ENCODE measurements at places on chromosomes 5 and 9. TPM values are rescaled to one million over a fixed set of nuclear protein-coding genes. Genes with fewer than 3 reads are reported as not detected.

PCDHGB1 gene
- 10.1 TPM for total RNA-seq

ZFP62 gene
- 8.5 TPM for total RNA-seq

SREK1IP1 gene
- total RNA-seq = 10.3 TPM

LAMC3 gene
- total RNA-seq = 125 TPM

SLCO6A1 gene
- not detected for total RNA-seq

ABL1 gene
- 44.3 TPM for total RNA-seq

SPINK6 gene
- total RNA-seq = not detected

AGXT2 gene
- total RNA-seq = not detected

OR13C5 gene
- not detected for total RNA-seq

ARHGEF28 gene
- total RNA-seq = 38.5 TPM

PKN3 gene
- total RNA-seq = 1.6 TPM

ZNF366 gene
- 2.8 TPM for total RNA-seq

DRD1 gene
- total RNA-seq = 0.29 TPM

CCDC180 gene
- total RNA-seq = 3.3 TPM

ARL10 gene
- 8.8 TPM for total RNA-seq

SH3RF2 gene
- total RNA-seq = 1.1 TPM

HEMGN gene
- not detected for total RNA-seq

PPWD1 gene
- total RNA-seq = 50.3 TPM

SLC45A2 gene
- not detected for total RNA-seq

SLC44A1 gene
- 46.4 TPM for total RNA-seq

FGF18 gene
- 0.18 TPM for total RNA-seq

SNAPC3 gene
- total RNA-seq = 57.0 TPM

BHMT2 gene
- total RNA-seq = 75.3 TPM

SLC1A1 gene
- total RNA-seq = 1.5 TPM

TRIM41 gene
- 29.7 TPM for total RNA-seq

GDF9 gene
- 0.78 TPM for total RNA-seq

NOXA1 gene
- total RNA-seq = 10.9 TPM

MYMK gene
- total RNA-seq = not detected

SEMA5A gene
- 5.5 TPM for total RNA-seq

BTNL9 gene
- total RNA-seq = 20.3 TPM

HMGCR gene
- total RNA-seq = 49.3 TPM

ENTREP1 gene
- 10.6 TPM for total RNA-seq

FABP6 gene
- total RNA-seq = 12.5 TPM

SV2C gene
- total RNA-seq = under 0.01 TPM

TAF11L6 gene
- total RNA-seq = not detected

ANKRD31 gene
- 0.50 TPM for total RNA-seq

ARPC5L gene
- total RNA-seq = 24.0 TPM

SIMC1 gene
- total RNA-seq = 48.4 TPM

Data from adrenal gland (tissue), 19 donors.